ENCODE measurements at places on chromosomes 16 and 17.

DNA sequence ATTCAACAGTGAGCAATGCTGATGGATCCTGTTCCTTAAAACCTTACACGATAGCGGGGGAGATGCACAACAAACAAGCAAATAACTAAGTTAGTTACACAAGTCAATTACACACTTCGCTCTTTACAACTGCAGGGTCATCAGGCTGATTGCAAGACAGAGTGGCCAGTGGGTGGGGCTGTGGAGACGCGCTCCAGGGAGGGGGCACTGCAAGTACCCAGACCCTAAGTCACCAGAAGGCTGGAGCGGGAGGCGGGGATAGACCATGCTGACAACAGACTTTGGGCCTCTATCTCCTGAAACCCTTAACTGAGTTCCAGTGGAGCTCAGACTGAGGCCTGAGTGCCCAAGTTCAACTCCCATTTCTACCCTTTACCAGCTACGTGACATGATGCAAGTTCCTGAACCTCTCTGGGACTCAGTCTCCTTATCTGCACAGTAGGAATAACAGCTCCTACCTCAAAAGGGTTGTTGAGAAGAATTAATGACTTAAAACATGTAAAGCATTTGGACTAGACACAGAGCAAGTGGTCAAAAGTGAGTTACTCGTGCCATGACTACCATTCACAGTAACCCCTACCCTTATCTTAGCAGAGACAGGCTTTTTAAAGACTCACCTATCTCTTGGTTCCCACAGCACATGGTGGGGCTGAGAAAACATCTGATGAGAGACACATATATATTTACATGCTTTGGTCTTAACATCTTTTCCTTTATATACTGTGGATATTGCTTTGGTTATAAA is 10.4 kb downstream of the CPPED1 start:
- no peak for DNase-seq

DNA sequence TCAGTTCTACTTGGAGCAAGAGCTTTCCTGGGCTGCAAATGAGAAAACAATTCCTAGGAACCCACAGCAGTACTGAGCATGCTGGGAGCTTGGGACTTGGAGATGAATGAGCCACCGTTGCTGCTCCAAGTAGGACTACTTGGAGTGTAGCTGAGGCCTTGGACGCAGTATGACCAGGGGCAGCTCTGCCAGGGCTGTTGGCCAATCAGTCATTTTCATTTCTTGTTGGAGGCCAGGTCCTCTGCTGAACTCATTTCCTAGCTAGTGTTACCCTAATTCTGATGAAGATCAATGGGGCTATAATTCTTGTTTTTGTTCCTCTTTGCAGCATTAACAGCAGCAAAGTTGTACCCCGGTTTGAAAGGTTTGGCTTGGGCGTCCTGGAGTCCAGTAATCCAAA is 8.0 kb upstream of the LGALS9 start:
- no peak for DNase-seq

DNA sequence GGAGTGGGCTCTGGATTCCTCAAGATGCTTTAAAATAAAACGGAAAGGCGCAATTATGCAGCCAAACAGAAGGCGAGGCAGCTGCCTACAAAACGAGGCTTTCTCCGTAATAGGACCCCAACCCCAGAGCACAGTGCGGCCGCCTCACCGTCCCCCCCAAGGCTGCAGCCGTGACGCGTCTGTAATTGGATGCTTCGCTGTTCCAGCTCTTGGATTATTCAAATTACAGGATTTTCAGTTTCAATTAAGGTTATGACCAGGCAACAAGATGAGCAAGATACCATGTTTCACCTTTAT is 37.3 kb upstream of the ABR start:
- DNase-seq, result no peak

GRCh38 chr17:55295411-55296170 is 30.8 kb downstream of the HLF start:
- DNase-seq, result peak; percentile 45

DNA sequence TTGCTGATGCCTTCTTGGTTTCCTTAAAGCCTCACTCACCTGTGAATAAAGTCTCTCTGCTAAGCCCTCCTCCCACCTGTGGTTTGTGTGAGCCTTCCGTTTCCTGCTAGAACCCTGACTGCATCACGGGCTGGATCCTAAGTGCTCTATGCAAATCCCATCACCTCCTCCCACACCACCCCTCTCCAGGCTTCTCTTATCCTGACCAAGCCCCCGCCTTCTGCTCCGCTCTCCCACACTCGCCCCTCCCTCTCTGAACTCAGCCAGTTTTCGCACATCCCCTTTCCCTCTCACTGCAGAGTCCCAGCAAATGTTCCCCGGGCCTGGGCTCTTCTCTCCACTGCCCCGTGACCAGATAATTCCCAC is 51.8 kb downstream of the PIMREG start:
- DNase-seq, result no peak

DNA sequence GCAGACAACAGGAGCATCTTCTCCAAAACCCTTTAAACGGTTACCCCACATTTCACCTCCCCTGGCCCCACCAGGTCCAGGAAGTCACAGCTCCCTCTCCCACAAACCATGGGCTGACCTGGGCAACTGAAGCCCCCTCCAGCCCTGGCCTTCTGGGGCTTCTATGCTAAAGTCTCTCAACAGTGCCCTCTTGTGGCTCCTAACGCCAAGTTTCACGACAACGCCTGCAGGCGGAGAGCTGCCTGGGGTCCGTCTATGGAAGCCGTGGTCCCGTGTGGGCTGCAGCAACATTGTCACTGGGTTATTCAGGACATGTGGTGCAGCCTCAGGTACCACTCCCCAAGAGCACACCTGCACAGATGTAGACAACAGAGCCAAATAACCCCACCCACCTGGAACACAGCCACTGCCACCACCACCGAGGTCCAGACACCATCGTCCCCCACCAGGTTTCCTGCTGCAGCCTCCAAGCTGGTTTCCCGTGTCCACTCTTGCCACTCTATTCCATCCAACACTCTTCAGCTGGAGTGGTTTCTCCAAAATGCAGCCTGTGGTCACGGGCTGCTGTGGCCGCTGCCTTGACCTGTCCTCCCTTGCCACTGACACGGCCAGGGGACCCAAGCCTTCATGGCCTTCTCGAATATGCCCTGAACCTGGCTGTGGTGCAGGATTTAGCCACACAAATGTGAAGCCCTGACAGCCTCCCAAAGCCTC is 19.1 kb downstream of the C16orf95 start:
- peak; percentile 23 for DNase-seq

- no peak for DNase-seq
Observed at GRCh38 chr17:70368011-70368410, 198.7 kb downstream of the KCNJ2 start.

DNA sequence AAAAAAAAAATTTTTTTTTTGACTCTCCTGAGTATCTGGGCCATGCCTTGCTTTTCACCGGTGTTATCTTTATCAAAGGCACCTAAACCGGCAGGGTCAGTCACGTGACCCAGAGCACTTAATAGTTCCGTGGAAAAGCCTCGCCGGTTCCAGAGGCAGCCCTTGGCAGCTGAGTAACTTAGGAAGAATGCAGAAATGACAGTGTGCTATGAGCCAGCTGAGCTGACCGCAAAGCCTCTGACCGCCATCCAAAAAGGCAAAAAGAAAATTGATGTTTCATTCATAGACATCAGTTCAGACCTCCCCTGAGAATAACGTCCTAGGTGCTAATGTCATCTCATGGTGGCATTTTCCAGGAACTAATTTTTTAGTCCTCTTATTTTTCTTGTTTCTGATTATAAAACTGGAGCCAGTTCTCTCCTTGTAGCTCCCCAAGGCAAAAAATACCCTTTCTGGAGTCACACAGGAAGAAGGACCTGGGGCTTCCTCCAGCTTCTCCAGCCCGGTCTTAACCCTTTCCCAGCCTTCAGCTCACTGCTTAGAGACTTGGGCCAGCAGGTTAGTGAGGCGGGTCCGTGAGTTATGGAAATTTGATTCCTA is 122.6 kb downstream of the SOCS1 start:
- DNase-seq, result no peak

DNA sequence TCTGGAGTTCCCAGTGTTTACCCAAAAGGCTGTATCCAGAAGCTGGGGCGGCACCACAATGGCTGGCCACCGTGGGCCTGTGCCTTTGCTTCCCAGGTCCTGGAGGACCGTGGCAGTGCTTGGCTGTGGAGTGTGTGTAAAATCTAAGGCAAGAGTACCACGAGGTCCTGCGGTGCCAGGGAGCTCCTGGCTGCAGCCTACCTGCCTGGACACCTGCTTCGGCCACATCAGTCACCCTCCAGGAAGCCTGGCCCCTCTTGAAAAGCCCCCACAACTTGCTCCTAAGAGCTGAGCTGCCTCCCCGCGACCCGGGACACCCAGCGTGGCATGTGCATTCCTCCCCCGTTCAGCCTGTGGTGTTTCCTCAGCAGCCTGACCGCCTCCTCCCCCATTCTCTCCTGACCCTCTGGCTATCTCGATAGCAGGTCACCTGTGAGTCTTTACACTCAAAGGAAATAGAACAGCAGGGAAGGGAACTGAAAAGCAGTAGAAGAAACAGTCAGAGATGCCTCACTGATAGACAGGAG is 7.9 kb downstream of the TIMM22 start:
- no peak for DNase-seq

- no peak for DNase-seq
Observed at GRCh38 chr16:81693041-81693743, 85.9 kb upstream of the PLCG2 start.

DNA sequence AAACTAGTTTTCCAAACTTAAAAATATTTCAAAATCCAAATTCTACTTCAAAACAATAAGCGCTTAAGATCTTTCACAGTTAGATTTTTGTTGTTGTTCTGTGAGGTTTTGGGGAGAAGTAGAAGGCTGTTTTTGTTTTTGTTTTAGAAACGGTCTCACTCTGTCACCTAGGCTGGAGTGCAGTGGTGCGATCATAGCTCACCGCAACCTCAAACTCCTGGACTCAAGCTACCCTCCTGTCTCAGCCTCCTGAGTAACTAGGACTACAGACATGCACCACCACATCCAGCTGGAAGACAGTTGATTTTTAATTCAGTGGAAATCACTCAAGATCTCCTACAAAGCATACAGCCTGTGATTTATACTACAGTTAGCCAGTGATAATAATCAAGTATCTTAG is 2.7 kb downstream of the SHCBP1 start:
- no peak for DNase-seq

GRCh38 chr17:31155208-31155810 is 60.5 kb downstream of the NF1 start:
- no peak for DNase-seq

- DNase-seq, result no peak
Observed at GRCh38 chr17:45791041-45791582, 7.0 kb downstream of the CRHR1 start.

- DNase-seq, result no peak
Observed at GRCh38 chr16:16028311-16028999, 79.0 kb downstream of the ABCC1 start.

DNA sequence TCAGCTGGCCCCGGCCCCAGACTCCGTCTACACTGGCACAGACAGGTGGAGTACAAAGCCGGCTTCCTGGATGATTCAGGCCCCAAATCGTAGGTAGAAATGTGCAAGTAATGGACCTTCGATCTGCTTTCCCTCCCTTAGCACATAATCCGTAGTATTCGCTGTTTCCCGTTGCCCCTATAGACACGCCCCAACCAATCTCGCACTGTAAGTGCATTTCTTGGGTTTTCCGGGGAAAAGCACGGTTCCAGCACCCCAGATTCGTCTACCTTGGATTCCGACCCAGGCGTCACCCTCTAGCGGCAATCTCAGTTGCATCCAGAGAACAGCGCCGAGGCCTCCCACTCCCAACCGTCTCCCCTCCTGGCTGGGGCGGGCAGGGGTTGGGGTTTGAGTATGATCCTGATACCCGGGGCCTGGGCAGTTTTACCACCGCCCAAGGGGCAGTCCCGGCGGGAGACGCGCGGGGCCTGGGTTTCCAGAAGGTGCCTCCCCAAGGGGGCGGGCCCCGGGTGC is 12.1 kb upstream of the FOXF1 start:
- no peak for DNase-seq

Data from activated CD4-positive, alpha-beta T cell treated with anti-CD3 and anti-CD28 coated beads, Interleukin-2, amount 50 U/mL, for 4 hours (primary cell).